CD4-positive, alpha-beta T cell treated with Interleukin-10 for 1 hour (primary cell): ENCODE measurements at places on chromosomes 6 and 20.

DNA sequence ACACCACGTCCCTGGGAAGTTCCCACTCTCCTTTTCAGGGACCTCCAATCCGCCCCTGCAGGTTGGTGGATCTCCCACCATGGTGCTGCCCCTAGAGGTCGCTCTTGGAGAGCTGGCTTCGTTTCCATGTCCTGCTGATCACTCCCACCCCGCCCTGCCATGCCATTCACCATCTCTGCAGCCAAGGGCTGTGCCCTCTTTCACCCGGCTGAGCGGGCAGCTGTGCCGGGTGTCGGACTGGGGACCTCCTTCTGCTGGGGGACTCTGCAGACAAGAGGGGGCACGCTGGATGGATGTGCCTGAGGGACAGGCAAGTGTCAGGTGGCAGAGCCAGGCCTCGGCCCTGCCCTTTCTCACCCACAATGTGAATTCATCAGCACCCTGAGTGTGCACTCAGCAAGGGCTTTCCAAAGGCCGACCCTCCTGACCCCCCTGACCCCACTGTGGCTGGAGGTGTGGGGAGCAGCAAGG is 347.0 kb downstream of the CDH4 start:
- no peak for DNase-seq

- no peak for DNase-seq
These were observed 20.9 kb downstream of the CCNC start for GRCh38 chr6:99547526-99547925.

GRCh38 chr20:47576516-47577033 is 74.9 kb downstream of the NCOA3 start:
- peak; percentile 22 for DNase-seq

GRCh38 chr6:93745306-93745705 is 325.9 kb upstream of the EPHA7 start:
- no peak for DNase-seq

- DNase-seq, result no peak
These were observed 136.5 kb downstream of the ELOVL4 start for GRCh38 chr6:79810871-79811270.

- DNase-seq, result no peak
These were observed 219.0 kb downstream of the THBS2 start for GRCh38 chr6:169034516-169035167.

GRCh38 chr6:44430326-44430725 is 42.8 kb downstream of the CDC5L start:
- no peak for DNase-seq

DNA sequence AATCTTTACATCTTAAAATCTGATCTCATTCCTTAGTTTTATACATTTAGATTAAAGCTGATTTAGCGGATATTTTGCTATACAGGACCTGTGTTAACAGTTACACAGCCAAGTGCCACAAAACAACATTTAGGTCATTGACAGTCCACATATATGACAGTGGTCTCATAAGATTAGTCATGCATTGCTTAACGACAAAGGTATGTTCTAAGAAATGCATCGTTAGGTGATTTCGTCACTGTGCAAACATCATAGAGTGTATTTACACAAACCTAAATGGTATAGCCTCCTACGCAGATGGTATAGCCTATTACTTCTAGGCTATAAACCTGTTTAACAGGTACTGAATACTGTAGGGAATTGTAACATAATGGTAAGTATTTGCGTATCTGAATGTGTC is 21.6 kb downstream of the ADGRG6 start:
- DNase-seq, result no peak

GRCh38 chr6:11623272-11623671 is 85.7 kb downstream of the TMEM170B start:
- DNase-seq, result no peak

- no peak for DNase-seq
These were observed 42.2 kb downstream of the PPP1R14C start for GRCh38 chr6:150184850-150185731.

DNA sequence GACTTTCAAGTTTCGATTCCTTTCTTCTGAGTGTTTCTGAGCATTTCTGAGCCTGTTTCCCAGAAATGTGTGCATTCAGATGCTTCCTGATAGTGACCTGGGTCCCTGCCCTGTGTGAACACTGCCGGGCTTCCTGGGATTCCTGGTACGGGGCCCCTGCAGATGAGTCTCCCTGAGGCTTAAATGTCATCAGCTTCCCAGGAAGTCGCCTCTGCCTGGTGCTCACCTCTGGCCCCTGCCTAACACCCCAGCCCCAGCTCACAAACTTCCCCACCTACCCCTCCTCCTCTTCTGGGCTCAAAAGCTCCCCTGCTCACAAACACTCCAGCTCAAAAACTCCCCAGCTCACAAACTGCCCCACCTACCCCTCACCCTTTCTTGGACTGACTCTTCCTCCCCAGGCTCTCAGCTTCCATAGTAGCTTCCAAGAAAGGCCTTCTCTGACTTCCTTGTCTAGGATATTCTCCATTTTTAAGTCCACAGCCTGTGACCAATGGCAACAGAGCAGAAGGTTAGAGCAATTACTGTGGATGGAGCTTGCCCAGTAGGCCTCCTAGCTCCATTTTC is 42.0 kb downstream of the TGM2 start:
- no peak for DNase-seq

DNA sequence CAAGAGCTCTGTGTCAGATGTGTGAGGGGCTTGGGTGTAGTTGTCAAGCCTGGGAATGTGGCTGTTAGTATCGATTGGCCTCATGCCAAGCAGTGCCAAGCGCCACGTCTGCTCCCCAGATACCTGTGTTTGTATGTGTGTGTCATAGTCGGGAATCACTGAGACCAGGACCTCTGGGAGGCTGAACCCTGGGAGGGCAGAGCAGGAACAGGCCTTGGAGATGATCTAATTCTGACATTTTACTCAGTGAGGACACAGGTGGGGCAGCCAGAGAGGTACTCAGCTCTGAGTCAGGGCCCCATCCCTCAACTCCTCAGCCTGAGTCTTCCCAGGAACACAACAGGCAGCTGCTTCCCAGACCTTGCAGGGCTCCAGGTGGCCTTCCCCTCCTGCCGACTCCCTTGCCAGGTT is 51.2 kb upstream of the FANCE start:
- no peak for DNase-seq

GRCh38 chr20:44231193-44231592 is 15.9 kb upstream of the GDAP1L1 start:
- DNase-seq, result no peak

GRCh38 chr6:107539409-107539808 is 49.5 kb downstream of the SOBP start:
- no peak for DNase-seq

DNA sequence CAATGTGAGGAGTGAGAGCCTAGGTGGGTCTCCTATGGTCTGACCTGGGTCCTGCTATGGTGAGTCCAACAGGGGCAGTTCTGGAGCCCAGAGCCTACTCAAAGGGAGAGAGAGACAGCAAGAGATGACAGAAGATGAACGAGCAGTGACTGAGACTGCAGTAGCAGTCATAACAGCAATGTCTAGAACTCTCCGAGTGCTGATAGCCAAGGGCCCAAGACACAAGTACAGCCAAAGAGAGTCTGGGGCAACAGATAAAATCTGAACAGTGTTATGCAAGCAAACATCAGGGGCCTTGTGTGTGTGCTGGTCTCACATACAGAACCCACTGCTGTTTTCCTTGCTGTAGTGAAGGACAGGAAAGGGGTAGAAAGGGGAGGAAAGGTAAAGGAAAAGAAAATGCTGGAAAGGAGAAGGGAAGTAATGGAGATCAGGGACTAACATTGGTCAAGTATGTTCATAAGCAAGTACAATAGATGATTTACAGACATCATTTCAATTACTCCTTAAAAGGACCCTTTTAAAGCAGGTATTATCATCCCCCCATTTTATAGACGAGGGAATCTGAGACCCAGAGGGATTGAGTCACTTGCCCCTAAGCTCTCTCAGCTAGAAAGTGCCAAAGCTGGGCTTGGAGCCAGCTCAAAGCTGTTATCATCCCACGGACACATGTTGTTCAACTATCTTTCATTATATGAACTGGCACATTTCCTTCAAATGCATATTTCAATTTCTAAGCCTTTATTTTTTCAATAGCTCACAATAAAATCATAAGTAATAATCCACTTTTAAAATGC is 182.3 kb upstream of the RAB32 start:
- no peak for DNase-seq

- no peak for DNase-seq
These were observed 130.2 kb downstream of the BTBD3 start for GRCh38 chr20:12047838-12048432.

GRCh38 chr6:82617648-82618047 is 254.0 kb downstream of the TPBG start:
- no peak for DNase-seq

DNA sequence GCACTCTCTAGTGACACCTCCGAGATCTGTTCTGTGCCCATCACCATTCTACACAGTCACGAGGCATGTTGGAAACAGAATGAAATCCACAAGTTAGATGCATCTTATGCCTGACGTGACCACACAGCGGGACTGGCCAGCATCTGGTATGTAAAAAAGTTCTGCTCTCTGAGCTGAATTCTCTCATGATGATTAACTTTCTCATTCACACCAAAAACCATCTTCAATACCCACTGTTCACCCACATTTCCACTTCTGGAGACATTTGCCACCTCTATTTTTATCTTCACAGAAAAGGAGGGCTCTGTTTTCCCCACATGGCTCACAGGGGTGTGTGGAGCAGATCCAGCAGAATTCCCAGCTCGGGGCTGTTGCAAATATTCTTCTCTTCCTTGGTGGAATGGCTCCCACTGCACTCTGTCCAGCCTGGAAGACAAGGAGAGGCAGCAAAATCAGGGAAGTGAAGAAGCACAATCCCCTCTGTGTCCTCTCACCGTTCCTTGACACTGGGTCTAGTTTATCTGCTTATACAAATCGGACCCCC is 303.4 kb downstream of the TAF4 start:
- DNase-seq, result no peak

DNA sequence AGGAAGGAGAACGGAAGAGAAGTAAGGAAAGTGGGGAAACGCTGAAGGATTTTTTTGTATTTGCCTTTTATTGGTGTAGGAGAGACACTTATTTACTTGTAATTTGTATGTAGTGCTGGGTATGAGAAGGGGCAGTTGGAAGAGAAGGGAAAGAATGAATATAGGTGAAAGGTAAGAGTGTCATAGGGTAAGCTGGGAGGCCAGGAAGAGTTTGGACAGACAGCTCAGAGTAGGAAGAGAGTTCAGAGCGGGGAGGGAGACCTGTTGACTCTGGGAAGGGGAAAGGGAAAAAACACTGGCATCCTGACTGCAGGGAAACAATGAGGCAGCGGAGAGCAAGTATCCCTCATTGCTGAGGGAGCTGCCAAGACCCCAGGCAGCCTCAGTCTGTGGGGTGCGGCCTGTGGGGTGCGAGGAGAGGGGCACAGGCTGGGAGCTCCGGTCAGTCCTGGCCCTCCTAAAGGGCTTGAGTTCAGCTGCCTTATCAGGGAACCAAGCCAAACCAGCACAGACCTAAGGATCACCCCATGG is 3.1 kb downstream of the TRAF3IP2 start:
- DNase-seq, result no peak

- no peak for DNase-seq
These were observed 811.9 kb downstream of the MAFB start for GRCh38 chr20:39876976-39877635.

DNA sequence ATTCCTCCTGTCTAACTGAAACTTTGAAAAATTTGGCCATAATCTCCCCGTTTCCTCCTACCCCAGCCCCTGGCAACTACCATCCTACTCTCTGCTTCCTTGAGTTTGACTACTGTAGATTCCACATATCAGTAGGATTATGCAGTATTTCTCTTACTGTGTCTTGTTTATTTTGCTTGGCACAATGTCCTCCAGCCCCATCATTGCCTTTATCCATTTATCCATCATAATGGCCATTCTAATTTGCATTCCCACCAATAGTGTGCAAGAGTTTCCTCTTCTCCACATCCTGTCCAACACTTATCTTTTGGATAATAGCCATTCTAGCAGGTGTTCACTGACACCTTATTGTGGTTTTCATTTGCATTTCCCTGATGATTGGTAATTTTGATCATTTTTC is 202.3 kb downstream of the THBS2 start:
- no peak for DNase-seq

DNA sequence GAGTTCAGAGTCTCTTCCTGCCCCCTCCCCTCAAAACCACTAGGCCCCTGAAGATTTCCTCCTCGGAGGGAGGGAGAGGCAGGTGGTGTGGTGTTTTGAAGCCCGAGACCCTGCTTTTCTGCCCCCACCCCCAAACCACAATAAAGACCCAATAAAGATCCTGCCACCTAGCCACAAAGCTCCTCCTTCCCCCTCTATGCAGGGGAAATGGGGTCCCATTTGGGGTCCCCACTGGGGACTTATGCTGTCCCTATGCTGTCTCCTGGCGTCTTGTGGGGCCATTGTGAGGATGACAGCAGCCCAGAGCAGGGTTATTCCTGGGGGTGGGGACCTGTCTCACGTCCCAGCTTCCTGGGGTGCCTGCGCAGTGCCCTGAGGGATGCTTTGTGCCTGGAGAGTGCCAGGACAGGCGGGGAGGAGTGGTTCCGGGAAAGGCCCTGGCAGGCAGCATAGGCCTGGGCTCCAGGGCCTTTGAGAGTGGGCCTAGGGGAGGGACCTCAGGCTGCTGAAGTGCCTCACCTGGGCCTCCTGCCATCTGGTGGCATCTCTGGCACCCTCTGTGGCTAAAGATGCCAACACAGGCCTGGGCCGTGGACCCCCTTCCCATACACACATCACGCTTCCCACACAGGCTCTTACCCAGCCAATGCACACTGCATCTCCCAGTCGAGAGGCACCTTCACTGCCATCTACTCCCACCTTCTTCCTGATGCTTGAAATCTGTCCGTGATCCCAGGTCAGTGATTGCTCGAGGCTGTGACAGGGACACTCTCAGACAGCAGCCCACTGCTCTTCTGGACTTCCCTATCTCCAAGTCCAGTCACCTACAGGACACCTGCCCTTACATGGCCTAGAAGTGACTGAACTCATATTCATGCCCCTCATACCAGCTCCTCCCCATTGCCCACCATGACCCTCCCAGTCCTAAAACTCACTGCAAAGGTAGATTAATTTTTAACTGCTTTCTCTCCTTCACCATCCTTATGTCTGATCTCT is 7.9 kb upstream of the ARMC12 start:
- peak; percentile 50 for DNase-seq

DNA sequence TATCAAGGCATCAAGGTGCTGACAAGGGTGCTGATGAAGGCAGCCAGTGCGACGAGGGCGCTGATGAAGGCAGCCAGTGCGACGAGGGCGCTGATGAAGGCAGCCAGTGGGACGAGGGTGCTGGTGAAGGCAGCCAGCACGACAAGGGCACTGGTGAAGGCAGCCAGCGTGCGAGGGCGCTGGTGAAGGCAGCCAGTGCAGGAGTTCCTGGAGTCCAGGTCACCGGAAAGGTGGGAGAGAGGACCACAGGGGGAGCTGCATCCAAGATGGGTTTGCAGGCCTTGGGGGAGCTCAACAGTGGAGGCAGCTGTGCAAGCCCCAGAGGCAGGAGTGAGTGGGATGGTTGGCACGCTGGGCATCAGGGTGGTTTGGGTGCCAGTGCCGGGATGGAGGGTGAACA is 176.3 kb downstream of the TBXT start:
- DNase-seq, result no peak

- no peak for DNase-seq
These were observed 73.2 kb upstream of the GATA5 start for GRCh38 chr20:62549029-62549428.

DNA sequence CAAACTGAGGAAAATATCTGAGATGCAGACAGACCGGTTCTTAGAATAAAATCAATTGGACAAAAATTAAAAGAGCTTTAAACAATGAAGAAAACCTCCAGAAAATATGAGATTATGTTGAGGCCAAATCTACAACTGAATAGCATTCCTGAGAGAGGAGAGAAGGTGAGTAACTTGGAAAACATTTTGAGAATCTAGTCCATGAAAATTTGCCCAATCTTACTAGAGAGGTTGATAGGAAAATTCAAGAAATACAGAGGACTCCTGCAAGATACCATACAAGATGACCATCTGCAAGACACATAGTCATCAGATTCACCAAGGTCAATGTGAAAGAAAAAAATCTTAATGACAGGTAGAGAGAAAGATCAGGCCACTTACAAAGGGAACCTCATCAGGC is 437.7 kb upstream of the ADGRB3 start:
- DNase-seq, result no peak
